ENCODE measurements at places on chromosomes 12 and 14. TPM values are rescaled to one million over a fixed set of nuclear protein-coding genes. Genes with fewer than 3 reads are reported as not detected.

Gene RIMKLB
- polyA plus RNA-seq: 93.8 TPM

Gene FITM1
- polyA plus RNA-seq: 1.5 TPM

Gene LRTM2
- 0.75 TPM for polyA plus RNA-seq

Gene WNT1
- polyA plus RNA-seq: not detected

Gene IFNG
- polyA plus RNA-seq: not detected

Gene DAO
- polyA plus RNA-seq: 1.2 TPM

Gene SLC25A47
- polyA plus RNA-seq: not detected

Gene KNTC1
- polyA plus RNA-seq: 58.3 TPM

Gene RNU6-7
- not detected for polyA plus RNA-seq

Gene PTPRR
- polyA plus RNA-seq: 0.58 TPM

Gene TCL1B
- polyA plus RNA-seq: 0.30 TPM

Gene NTF3
- 5.1 TPM for polyA plus RNA-seq
